Heart right ventricle (tissue), 16 donors: ENCODE measurements at places on chromosomes 7 and 10. TPM values are rescaled to one million over a fixed set of nuclear protein-coding genes. Genes with fewer than 3 reads are reported as not detected.

DNA sequence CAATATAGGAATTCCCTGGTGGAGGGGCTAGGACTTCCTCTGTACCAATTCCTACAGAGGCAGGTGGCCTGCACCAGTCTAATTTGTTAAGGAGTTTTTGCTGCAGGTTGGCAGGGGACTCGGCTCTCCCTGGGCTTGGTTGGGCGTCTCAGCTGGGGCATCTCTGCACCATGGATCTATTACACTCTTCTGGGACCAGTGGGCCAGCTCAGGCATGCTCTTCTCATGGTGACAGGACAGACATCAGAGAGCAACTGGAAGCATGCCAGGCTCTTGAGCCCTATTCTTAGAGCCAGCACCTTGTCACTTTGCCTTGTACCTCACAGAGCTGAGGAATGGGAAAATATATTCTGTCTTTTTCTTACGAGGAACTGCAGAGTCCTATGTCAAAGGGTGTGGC, 74.6 kb downstream of the SH2D4B start:
- H3K36me3 ChIP-seq = no peaks in the 10 kb centered on the region
- no peak overlapping the region for H3K27ac ChIP-seq
- H3K4me1 ChIP-seq = no peaks in the 10 kb centered on the region

- H3K4me3 ChIP-seq = no peak overlapping the region
- peaks cover 100% of the 10 kb centered on the region for H3K27me3 ChIP-seq
- no peaks in the 10 kb centered on the region for H3K36me3 ChIP-seq
- no peak for DNase-seq
- peaks cover 74% of the 10 kb centered on the region for H3K4me1 ChIP-seq
These were observed 169.8 kb downstream of the UBE2H start for GRCh38 chr7:129782818-129783583.

DNA sequence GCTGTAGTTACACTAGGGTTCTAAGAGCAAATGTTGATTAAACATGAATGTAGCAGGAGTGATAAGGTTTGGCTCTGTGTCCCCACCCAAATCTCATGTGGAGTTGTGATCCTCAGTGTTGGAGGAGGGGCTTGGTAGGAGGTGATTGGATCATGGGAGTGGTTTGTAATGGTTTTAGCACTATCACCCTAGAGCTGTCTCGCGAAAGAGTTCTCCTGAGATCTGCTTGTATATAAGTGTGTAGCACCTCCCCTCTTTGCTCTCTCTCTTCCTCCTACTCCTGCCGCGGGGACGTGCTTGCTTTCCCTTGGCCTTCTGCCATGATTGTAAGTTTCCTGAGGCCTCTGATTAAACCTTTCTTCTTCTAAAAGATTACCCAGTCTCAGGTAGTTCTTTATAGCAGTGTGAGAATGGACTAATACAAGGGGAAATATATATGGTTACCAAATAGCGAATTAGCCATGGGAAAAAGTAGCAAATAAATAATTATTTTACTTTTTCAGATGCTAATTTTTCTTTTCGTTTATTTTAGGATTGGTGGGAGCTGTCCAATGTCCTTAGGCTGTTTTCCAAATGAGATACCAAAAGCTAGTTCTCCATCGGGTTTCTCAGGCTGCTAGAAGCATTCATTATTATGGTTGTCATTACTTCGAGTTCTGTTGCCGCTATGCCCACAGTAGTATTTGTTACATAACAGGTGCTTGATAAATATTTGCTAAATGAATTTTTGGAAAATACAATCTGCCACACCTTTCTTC, 58.7 kb downstream of the PTEN start:
- no peak for DNase-seq
- peaks cover 11% of the 10 kb centered on the region for H3K36me3 ChIP-seq
- H3K27ac ChIP-seq = no peak overlapping the region
- H3K27me3 ChIP-seq = no peaks in the 10 kb centered on the region
- H3K4me1 ChIP-seq = peaks cover 80% of the 10 kb centered on the region

DNA sequence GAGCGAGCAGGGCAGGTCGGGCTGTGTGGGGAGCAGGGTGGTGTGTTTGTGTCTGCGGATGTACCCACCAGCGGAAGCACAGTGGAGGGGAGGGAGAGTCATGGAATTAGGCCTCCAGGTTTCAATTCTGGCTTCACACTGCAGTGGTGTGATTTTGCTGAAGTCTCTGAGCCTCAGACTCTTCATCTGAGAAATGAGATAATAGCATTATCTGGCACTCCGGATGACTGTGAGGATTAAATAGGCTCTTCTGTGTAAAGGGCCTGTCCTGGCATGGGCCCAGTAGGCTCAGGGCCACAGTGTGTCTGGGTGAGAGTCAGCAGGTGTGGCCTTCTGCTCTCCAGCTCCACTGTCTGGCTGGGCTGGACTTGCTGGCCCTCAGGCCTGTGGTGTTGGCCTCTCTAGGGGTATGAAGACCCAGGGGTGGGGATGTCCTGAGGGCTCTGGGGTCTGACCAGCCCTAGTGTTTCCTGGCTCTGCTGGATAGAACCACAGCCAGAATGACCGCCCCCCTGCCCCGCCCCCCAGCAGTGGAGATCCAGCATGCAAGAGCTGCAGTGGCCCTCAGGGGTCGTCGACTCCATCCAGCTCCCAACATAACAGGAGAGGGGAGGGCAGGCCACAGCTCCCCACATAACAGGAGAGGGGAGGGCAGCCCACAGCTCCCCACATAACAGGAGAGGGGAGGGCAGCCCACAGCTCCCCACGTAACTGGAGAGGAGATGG, 178.6 kb downstream of the RPS24 start:
- peak; percentile 58 for DNase-seq
- no peaks in the 10 kb centered on the region for H3K27me3 ChIP-seq
- H3K36me3 ChIP-seq = no peaks in the 10 kb centered on the region
- H3K27ac ChIP-seq = peak overlapping the region; percentile 7

DNA sequence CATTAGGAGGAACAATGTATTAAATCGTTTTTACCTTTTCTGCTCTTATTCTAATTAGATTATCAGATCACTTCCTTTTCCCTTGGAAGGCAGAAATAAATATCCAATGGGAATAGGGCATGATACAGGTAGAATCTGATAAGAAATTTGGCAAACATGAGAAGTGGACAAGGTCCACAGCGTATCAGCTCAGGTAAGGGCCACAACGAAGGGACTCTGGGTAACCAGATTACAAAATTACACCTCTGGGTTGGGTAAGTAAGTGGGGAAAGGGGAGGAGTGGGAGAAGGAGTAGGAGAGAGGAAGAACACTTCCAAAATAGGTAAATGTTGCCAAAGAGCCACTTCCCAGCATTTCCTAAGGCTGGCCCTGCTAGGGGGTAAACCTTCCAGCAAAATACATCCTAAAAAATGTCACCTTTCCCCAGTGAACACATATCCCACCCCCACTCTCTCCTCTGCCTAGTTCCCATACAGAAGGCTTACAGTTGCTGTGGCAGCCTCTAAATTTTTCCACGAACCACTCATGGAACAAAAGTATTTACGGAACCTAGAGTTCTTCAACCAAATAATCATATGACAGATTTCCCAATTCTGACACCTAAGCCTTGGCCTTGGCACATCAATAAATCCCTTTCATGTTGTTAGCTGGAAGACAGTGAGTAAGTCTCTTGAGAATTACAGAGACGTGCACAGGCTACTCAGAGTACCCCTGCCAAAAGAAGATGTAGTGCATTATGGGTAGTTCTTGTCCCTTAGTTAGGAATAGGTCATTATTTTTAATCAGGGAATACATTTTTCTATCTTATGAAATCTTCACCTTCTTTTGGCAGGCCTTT, 51.5 kb upstream of the DLX6 start:
- no peak overlapping the region for H3K27ac ChIP-seq
- no peak for DNase-seq
- H3K36me3 ChIP-seq = no peaks in the 10 kb centered on the region
- no peaks in the 10 kb centered on the region for H3K27me3 ChIP-seq
- H3K4me3 ChIP-seq = no peak overlapping the region
- no peaks in the 10 kb centered on the region for H3K4me1 ChIP-seq

- no peaks in the 10 kb centered on the region for H3K36me3 ChIP-seq
- no peak for DNase-seq
- H3K4me1 ChIP-seq = peaks cover 13% of the 10 kb centered on the region
- peak overlapping the region; percentile 64 for H3K27ac ChIP-seq
- no peaks in the 10 kb centered on the region for H3K27me3 ChIP-seq
- H3K4me3 ChIP-seq = no peak overlapping the region
These were observed 14.2 kb upstream of the HPS1 start for GRCh38 chr10:98460837-98461499.

DNA sequence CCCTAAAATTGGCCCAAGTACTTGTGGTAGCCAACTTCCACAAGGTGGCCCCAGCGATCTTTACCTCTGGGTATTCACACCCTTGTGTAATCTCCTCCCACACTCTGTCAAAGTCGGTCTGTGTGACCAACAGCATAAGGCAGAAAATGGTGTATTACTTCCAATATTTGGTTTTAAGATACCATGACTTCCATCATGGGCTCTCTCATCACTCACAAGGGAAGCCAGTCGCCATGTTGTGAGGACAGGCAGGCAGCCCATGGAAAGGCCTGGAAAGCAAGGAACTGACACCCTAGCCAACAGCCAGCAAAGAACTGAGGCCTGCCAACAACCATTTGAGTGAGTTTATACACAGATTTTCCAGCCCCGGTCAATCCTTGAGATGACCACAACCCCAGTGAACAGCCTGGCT, 91.0 kb upstream of the KMT2E start:
- H3K27me3 ChIP-seq = no peaks in the 10 kb centered on the region
- no peaks in the 10 kb centered on the region for H3K36me3 ChIP-seq
- peak overlapping the region; percentile 71 for H3K27ac ChIP-seq
- no peak overlapping the region for H3K4me3 ChIP-seq
- DNase-seq = peak; percentile 82

DNA sequence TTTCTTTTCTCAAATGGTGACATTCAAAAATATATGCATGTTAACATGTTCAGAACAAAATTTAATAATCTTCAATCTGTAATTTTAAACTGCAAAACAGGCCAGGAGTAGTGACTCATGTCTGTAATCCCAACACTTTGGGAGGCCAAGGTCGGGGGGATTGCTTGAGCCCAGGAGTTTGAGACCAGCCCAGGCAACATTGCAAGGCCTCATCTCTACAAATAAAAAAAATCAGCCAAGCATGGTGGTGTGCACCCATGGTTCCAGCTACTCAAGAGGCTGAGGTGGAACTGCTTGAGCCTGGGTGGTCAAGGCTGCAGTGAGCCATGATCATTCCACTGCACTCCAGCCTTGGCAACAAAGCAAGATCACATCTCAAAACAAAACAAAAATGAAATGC, 394.3 kb downstream of the PARD3 start:
- no peaks in the 10 kb centered on the region for H3K4me1 ChIP-seq
- no peaks in the 10 kb centered on the region for H3K27me3 ChIP-seq
- no peak for DNase-seq
- H3K36me3 ChIP-seq = no peaks in the 10 kb centered on the region
- no peak overlapping the region for H3K4me3 ChIP-seq
- H3K27ac ChIP-seq = no peak overlapping the region

DNA sequence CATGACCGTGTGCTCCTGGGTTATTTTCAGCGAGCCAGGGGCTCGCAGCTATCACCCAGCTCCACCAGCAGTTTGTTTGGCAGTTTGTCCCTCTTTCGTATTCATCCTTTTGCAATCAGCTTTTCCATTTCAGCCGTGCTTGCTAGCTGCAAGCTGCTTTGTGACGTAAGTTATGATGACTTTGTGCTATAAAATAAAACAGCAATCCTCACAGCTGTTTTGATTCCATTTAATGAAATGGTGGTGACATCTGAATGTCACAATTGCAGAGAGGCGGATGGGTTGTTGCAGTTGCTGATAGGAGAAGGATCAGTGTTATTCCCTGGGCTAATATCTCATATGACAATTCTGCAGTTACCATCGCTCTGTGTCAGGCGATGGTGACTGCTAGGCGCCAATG, 251.7 kb downstream of the SNX10 start:
- no peak for DNase-seq
- peaks cover 47% of the 10 kb centered on the region for H3K27me3 ChIP-seq
- H3K4me3 ChIP-seq = no peak overlapping the region
- no peak overlapping the region for H3K27ac ChIP-seq

DNA sequence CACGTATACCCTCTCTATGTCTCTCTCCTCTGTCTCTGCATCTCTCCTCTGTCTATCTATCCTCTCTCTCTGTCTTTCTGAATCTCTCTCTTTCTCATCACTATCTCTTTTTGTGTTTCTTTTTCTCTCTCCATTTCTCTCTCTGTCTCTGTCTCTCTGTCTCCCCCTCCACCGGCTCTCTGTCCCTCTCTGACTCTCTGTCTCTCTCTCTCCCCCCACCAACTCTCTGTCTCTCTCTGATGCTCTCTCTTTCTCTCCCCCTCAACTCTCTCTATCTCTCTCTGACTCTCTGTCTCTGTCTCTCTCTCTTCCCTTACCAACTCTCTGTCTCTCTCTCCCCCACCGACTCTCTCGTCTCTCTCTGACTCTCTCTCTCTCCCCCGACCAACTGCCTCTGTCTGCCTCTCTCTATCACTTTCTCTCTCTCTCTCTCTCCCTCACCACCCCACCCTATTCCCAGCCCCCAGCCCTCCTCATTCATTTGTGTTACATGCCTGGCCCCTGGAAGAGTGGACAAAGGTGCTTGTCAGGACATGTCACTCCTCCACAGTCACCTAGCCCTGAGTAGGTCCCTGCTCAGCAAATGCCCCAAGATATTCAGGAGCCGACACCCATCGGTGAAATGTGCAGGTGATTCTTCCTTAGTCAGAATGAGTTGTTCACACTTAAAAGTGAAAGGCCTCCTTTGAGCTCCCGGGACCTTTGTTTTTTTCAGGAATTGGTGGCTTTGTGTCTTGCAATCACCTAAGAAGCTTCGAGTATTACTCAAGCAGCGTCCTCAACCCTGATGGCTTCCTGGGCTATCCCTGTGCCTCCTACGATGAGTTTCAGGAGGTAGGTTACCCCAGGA, 13.6 kb downstream of the PNLIPRP2 start:
- H3K27me3 ChIP-seq = peaks cover 7% of the 10 kb centered on the region
- no peak overlapping the region for H3K27ac ChIP-seq
- H3K4me3 ChIP-seq = no peak overlapping the region
- H3K4me1 ChIP-seq = no peaks in the 10 kb centered on the region

GRCh38 chr10:17049195-17049594, 80.4 kb downstream of the CUBN start:
- H3K27me3 ChIP-seq = no peaks in the 10 kb centered on the region
- H3K4me1 ChIP-seq = no peaks in the 10 kb centered on the region
- H3K4me3 ChIP-seq = no peak overlapping the region
- DNase-seq = no peak

Gene AFAP1L2
- total RNA-seq = 2.9 TPM

Gene EFCAB10
- total RNA-seq = not detected
